Amniotic stem cell (primary cell): ENCODE measurements at places on chromosomes 7 and 10.

DNA sequence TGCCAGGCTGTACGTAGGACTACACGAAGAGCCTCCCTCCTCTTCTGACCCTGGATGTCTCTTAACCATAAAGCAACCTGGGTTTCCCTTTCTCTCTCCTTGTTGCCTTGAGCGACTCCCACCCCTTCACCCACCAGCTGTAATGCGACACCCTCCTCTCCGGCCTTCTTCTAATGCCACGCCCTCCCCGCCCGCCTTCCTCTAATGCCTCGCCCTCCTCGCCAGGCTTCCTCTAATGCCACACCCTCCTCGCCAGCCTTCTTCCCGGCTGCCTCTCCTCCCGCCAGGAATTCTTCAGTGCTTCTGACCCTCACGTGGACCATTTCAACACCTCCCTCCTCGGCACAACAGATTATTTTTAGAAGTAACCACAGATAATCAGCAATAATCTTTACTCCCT is 348.5 kb upstream of the SHH start:
- DNase-seq: no peak

DNA sequence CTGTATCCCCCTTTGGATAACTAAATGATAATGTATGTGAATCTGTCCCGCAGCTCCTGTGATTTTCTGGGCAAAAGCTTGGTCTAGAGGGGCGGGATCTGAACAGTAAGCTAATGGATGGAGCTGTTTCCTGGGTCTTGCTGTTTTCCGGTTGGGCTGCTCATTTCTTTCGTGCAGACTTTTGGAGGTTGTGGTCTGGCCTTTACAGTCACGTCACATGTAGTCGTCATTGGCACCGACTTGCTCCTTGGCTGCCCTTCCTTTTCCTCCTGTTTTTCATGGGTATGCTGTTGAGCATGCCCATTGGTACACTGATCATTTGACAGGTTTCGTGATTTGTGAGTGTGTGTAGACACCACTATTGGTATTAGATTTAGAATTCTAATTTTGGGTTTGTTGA is 2.0 kb downstream of the FBH1 start:
- no peak for DNase-seq

- no peak for DNase-seq
Measured at GRCh38 chr7:78072201-78072590, 273.6 kb downstream of the PHTF2 start.

DNA sequence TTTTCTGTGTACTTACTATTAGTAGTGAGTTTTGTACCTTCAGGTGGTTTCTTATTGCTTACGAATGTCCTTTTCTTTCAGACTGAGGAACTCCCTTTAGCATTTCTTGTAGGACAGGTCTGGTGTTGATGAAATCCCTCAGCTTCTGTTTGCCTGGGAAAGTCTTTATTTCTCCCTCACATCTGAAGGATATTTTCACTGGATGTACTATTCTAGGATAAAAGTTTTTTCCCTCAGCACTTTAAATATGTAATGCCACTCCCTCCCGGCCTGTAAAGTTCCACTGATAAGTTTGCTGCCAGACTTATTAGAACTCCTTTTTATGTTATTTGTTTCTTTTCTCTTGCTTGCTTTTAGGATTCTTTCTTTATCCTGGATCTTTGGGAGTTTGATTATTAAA is 1.7 kb upstream of the CYCS start:
- DNase-seq: no peak

GRCh38 chr10:127781412-127781811 is 44.4 kb downstream of the FOXI2 start:
- no peak for DNase-seq

GRCh38 chr10:31822150-31822549 is 106.5 kb downstream of the ARHGAP12 start:
- DNase-seq: no peak

GRCh38 chr10:130902929-130903328 is 408.6 kb downstream of the TCERG1L start:
- no peak for DNase-seq

- no peak for DNase-seq
Measured at GRCh38 chr10:99779335-99779734, 3.1 kb upstream of the ABCC2 start.

DNA sequence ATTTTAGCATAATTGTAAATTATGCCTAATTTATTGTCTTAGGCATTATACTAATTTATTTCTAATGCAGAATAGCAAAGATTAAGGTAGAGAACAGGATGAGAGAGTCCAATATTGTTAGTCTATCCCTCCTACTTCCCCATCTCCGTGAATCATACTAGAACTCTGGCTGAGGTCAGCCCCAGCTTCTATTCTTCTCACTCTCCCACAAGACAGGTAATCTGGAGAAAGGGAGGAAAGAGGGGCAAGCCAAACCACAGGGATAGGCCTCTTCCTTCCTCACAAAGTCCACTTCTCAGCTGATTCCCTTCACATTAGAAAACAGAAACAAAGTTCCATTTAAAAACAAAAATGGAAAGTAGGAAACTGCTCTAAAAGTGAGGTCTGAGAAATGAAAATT is 117.5 kb upstream of the LAMB4 start:
- no peak for DNase-seq

DNA sequence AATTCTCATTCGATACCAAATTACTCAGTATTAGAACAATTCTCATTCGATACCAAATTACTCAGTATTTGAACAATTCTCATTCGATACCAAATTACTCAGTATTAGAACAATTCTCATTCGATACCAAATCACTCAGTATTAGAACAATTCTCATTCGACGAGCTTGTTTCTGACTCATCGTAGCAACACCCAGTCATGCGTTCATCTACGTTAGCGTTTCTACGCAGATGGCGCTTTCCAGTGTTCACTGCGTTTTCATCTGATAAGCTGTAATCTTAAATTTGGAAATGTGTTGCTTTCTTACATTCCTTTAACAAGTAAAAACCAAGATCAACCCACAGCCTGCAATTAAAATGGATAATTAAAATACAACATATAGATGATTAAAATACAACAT is 276.3 kb downstream of the ZMYND11 start:
- no peak for DNase-seq

GRCh38 chr7:27910326-27910725 is 170.4 kb downstream of the TAX1BP1 start:
- DNase-seq: no peak
